Hypothalamus (tissue), 51 donors: ENCODE measurements at places on chromosomes 7 and 10.
A peak's percentile ranks its signal among the peaks of the same experiment; 100 is the strongest.

DNA sequence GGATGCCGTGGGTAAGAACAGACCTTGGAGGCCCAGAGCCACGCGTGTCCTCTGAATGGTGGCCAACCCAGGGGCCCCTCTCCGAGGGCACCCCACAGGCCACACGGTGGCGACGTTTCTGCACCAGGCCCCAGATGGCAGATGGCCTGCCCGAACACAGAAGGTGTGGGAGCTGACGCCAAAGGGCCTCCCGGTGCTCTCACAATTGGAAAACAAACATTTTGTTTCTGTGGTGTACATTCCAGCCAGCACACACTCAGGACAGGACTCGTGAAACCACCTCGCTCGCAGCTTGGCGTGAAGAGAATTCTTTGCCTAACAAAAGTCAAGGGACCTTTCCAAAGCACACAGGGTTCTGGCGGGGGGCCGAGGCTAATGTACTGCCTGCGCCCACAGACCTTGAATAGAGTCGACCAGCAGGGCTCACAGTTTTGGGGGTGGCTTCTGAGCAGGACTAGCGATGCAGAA lies 112.1 kb downstream of the FAM53B start:
- DNase-seq, result peak; percentile 56

DNA sequence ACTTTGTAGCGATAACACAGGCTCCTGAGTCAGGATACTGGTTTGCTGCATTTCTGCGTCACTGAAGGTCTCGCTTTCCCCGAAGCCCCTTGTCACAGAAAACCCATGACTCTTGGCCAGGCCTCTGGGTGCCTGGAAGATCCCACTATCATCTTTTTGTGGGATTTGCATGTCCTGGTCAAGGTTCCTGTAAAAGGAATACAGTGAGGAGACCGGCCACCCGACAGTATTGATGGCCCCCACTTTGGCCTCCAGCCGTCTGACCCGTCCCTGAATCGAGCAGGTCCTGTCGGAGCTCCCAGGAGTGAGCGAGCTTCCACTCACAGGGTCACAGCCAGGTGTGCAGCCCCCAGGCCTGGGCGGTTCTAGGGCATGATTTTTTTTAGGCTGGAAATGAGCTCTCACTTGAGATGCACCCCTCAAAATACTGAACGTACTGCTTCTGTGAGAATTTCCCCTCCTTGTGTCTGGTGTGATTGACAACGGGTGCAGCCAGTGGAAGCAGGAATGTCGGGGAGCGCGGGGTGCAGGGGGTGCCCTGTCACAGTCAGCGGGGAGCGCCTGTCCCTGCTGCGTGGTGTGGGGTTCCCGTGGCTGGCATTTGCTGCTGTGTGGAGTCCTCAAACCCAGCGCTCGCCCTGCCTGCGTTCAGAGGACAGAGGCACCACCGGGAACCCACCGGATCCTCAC lies 75.8 kb downstream of the DNAJB6 start:
- DNase-seq, result no peak

DNA sequence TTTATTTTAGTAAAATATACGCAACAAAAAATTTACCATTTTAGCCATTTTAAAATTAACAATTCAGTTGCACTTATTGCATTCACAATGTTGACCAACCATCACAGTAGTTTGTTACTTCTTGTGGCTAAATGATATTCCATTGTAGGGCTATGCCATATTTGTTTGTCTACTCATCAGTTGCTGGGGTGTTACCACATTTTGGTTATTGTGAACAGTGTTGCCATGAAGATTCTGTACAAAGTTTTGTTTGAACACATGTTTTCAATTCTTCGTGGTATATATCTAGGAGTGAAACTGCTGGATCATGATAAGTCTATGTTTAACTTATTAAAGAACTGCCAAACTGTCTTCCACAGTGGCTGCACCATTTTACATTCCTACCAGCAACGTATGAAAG lies 46.3 kb upstream of the ZNF365 start:
- no peak for DNase-seq

DNA sequence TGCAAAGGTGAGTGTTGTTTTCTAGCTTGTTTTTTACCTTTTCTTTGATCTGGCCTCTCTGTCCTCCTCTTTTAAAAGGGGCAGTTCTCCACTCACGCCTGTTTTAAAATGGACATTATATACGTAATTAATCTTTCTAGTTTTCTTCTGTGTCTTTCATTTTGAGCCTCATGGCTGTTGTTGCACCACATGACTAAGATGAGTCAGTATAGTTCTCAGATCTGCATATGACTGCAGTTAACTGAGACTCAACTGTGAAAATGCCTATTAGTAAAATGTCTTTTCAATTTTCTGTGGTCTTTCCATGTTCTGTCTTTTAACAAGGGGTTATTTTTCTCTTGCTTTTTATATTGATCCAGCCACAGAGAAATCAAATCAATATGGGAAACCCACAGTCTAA lies 296.1 kb downstream of the CDK14 start:
- no peak for DNase-seq

DNA sequence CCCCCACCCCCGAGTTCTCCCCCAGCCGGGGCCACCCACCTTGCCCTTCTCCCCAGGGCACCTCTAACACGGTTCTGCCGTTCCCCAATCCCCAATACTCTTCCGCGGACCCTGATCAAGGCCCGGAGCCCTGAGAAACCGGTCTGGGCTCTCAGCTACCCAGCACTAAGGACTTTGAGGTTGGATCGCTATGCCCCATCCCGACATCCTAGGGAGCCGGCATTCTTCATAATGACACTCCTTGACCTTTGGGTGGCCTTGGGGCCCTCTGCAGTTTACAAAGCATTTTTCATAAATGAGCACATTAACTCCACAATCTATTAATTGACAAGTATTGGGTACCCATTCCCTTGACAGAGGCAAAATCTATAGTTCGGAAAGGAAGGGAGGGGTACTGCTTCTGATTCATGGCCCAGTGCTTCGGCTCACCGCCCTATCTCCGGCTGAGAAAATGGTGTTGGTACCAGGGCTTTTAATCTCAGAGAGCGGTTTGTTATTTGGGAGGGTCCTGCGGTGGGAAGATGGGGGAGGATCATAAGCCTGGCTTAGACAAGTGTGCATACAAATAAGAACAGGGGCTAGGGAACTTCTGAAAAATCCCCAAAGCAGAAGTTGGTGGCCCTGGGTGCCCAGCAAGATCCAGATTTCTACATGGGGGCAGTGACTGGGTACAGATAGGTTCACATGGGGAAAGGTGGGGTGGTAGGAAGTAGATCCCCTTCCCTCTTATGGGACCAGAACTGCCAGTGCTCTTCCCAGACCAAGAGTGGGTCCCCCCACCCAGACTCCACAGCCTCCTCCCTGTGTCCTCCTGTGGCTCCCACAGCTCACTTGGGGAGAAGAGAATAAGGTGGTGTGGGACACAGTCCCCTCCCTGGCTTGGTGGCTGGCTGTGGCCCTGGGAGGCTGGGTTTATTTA lies 3.2 kb downstream of the IMPDH1 start:
- no peak for DNase-seq
